ENCODE measurements at places on chromosomes 1 and 21. TPM values are rescaled to one million over a fixed set of nuclear protein-coding genes. Genes with fewer than 3 reads are reported as not detected.

AKR7A3 gene
- 0.19 TPM for total RNA-seq

RGS13 gene
- not detected for total RNA-seq

VCAM1 gene
- 0.07 TPM for total RNA-seq

PAQR6 gene
- total RNA-seq = 0.71 TPM

YBEY gene
- 29.1 TPM for total RNA-seq

RIPK4 gene
- total RNA-seq = 41.0 TPM
